ENCODE measurements at places on chromosomes 3 and 15. TPM values are rescaled to one million over a fixed set of nuclear protein-coding genes. Genes with fewer than 3 reads are reported as not detected.

Gene ACSBG1
- total RNA-seq = not detected

Gene CP
- total RNA-seq = 0.48 TPM

Gene IMPG2
- total RNA-seq = 0.26 TPM

Gene TM4SF4
- not detected for total RNA-seq

Gene C3orf33
- total RNA-seq = 2.4 TPM

Gene ERICH6
- 0.09 TPM for total RNA-seq

Gene RPP25
- 4.7 TPM for total RNA-seq

Gene PLCD1
- total RNA-seq = 15.8 TPM

Gene AMIGO3
- 0.16 TPM for total RNA-seq

Gene GOLGA8O
- 1.2 TPM for total RNA-seq

Gene NR2E3
- not detected for total RNA-seq

Gene ANKRD63
- total RNA-seq = not detected

Gene GP5
- total RNA-seq = not detected

Gene HYAL1
- total RNA-seq = 0.27 TPM

Gene HRH1
- total RNA-seq = 2.1 TPM

Gene TRIM69
- 37.2 TPM for total RNA-seq

- peak; percentile 52 for DNase-seq
- H3K27ac ChIP-seq = no peak overlapping the region
Observed at GRCh38 chr3:129756871-129757270, 136.6 kb downstream of the TMCC1 start.

GRCh38 chr3:108494906-108495531 lies 15.4 kb downstream of the MYH15 start:
- H3K27ac ChIP-seq = no peak overlapping the region
- no peak for DNase-seq
- H3K27me3 ChIP-seq = no peaks in the 10 kb centered on the region
- H3K4me3 ChIP-seq = no peak overlapping the region
- no peaks in the 10 kb centered on the region for H3K36me3 ChIP-seq

GRCh38 chr3:115804200-115804599 lies 180.9 kb downstream of the GAP43 start:
- no peaks in the 10 kb centered on the region for H3K27me3 ChIP-seq
- no peak for DNase-seq
- peaks cover 33% of the 10 kb centered on the region for H3K4me1 ChIP-seq
- H3K4me3 ChIP-seq = no peak overlapping the region

DNA sequence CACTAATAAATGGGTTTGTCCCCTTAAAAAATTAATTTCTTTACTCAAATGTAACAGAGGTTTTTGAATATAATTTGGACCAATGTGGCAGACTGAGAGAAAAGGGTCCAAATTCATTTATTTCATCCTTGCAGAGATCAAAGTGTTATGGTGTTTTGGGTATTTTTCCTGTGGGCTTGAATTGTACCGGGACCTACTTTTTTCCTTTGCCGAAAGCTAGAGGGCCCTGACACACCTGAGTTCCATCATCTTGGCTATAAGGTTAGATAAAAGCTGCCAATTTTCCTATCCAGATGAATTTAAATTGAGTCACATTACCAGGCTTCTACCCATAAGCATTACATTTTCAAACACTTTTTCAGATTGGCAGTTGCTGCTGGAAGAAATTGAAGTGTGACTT lies 908 bp downstream of the CCNB2 start:
- peak overlapping the region; percentile 85 for H3K4me3 ChIP-seq
- H3K4me1 ChIP-seq = peaks cover 6% of the 10 kb centered on the region
- H3K27ac ChIP-seq = peak overlapping the region; percentile 80
- no peak for DNase-seq

GRCh38 chr15:84552896-84553295 lies 47.9 kb upstream of the ZSCAN2 start:
- H3K27ac ChIP-seq = no peak overlapping the region
- peak; percentile 63 for DNase-seq
- no peak overlapping the region for H3K4me3 ChIP-seq
- no peaks in the 10 kb centered on the region for H3K36me3 ChIP-seq

- H3K27ac ChIP-seq = no peak overlapping the region
- H3K4me1 ChIP-seq = peaks cover 5% of the 10 kb centered on the region
- H3K4me3 ChIP-seq = no peak overlapping the region
- H3K27me3 ChIP-seq = peaks cover 17% of the 10 kb centered on the region
- peak; percentile 26 for DNase-seq
Observed at GRCh38 chr3:37800022-37800551, 61.6 kb upstream of the CTDSPL start.

GRCh38 chr3:137760341-137761098 lies 3.6 kb upstream of the SOX14 start:
- no peak for DNase-seq
- peaks cover 50% of the 10 kb centered on the region for H3K27me3 ChIP-seq
- no peaks in the 10 kb centered on the region for H3K4me1 ChIP-seq
- no peak overlapping the region for H3K4me3 ChIP-seq
- H3K36me3 ChIP-seq = no peaks in the 10 kb centered on the region

- H3K27me3 ChIP-seq = no peaks in the 10 kb centered on the region
- DNase-seq = no peak
- H3K4me3 ChIP-seq = no peak overlapping the region
Observed at GRCh38 chr15:65450556-65450955, 27.8 kb upstream of the IGDCC4 start.

DNA sequence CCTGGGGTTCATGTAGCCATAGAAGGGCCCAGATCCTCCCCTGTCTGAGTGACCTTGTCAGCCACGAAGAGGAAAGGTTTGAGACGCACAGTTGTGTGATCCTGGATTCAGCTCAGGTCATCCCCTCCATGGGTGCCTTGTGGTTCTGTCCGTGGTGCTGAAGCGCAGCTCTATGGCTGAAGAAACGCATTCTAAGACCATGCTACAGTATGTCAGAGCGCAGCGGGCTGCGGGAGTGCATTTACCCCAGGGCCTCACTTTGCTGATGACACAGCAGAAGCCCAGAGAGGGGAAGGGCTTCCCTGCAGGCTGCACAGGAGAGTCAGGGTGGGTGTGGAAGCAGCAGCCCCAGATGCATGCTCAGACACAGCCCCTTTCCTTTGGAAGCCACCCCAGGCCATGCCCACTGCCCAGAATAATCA lies 68.8 kb upstream of the IQSEC1 start:
- H3K4me1 ChIP-seq = no peaks in the 10 kb centered on the region
- no peaks in the 10 kb centered on the region for H3K27me3 ChIP-seq
- H3K4me3 ChIP-seq = no peak overlapping the region

DNA sequence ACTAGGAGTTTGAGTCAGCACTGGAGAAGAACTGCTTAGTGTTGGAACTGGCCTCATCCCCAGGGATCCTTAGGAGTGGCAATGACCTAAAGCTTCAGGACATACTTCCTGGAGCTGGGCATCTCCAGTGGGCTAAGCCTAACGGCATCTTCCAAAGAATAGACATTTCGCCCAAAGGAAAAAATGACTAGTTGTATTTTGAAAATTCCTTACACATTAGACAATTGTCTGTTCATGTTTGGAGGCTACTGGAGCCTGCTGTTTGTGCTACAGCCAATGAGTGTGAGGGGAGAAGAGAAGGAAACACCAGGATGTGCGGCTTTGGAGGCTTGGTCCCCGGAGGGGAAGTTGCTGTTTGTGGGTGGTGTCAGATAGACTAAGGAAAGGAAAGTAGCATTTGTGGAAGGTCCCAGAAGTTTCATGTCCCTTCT lies 77.6 kb downstream of the POLR2M start:
- no peak overlapping the region for H3K4me3 ChIP-seq
- H3K4me1 ChIP-seq = no peaks in the 10 kb centered on the region
- no peaks in the 10 kb centered on the region for H3K36me3 ChIP-seq
- H3K27me3 ChIP-seq = no peaks in the 10 kb centered on the region

DNA sequence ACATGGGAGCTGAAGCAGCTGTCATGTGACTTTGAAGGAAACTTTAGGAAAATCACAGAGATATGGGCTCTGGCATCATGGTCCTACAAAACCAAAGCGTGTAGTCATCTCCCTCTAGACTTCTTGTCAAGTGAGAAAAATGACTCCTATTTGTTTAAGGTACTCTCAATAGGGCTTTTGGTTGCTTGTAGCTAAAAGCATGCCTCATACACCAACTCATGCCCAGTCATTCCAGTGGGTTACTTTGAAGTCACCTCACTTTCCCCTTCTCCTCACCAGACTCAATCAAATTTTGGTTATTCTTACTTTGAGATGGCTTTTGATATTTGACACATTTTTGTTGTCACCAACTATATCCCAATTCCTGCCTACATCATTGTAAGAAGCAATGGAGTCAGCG lies 81.6 kb downstream of the BOC start:
- no peak for DNase-seq
- H3K27ac ChIP-seq = no peak overlapping the region
- no peaks in the 10 kb centered on the region for H3K36me3 ChIP-seq
- H3K4me3 ChIP-seq = no peak overlapping the region

DNA sequence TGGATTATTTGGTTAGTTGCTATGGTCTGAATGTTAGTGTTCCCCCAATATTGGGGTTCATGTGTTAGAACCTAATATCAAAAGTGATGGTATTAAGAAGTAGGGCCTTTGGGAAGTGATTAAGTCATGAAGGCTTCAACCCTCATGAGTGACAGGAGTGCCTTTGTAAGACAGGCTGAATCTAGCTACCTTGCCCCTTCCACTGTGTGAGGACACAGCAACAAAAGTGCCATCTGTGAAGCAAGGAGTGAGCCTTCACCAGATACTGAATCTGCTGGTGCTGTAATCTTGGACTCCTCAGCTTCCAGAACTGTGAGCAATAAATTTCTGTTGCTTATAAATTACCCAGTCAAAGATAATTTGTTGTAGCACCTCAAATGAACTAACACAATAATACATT lies 22.6 kb upstream of the SATB1 start:
- no peaks in the 10 kb centered on the region for H3K36me3 ChIP-seq
- peaks cover 9% of the 10 kb centered on the region for H3K4me1 ChIP-seq
- no peak for DNase-seq
- no peak overlapping the region for H3K4me3 ChIP-seq

- H3K27ac ChIP-seq = peak overlapping the region; percentile 39
- no peaks in the 10 kb centered on the region for H3K27me3 ChIP-seq
- DNase-seq = peak; percentile 75
- H3K4me1 ChIP-seq = peaks cover 15% of the 10 kb centered on the region
- no peak overlapping the region for H3K4me3 ChIP-seq
Observed at GRCh38 chr3:44342176-44342790, 3.7 kb downstream of the TCAIM start.

DNA sequence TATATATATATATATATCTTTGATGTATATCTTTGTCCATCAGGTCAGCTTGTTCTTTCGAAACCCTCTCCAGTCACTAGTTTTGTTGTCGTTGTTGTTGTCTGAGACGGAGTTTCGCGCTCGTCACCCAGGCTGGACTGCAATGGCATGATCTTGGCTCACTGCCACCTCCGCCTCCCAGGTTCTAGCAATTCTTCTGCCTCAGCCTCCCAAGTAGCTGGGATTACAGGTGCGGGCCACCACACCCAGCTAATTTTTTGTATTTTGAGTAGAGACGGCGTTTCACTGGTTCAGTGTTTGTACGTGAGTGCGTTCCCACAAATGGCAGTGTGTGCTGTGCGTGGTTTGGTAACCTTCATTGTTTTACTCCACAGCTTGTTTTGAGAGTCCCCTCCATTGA lies 51.7 kb downstream of the ZDHHC19 start:
- no peaks in the 10 kb centered on the region for H3K27me3 ChIP-seq
- H3K36me3 ChIP-seq = no peaks in the 10 kb centered on the region
- H3K27ac ChIP-seq = no peak overlapping the region
- H3K4me3 ChIP-seq = no peak overlapping the region
- H3K4me1 ChIP-seq = peaks cover 4% of the 10 kb centered on the region

DNA sequence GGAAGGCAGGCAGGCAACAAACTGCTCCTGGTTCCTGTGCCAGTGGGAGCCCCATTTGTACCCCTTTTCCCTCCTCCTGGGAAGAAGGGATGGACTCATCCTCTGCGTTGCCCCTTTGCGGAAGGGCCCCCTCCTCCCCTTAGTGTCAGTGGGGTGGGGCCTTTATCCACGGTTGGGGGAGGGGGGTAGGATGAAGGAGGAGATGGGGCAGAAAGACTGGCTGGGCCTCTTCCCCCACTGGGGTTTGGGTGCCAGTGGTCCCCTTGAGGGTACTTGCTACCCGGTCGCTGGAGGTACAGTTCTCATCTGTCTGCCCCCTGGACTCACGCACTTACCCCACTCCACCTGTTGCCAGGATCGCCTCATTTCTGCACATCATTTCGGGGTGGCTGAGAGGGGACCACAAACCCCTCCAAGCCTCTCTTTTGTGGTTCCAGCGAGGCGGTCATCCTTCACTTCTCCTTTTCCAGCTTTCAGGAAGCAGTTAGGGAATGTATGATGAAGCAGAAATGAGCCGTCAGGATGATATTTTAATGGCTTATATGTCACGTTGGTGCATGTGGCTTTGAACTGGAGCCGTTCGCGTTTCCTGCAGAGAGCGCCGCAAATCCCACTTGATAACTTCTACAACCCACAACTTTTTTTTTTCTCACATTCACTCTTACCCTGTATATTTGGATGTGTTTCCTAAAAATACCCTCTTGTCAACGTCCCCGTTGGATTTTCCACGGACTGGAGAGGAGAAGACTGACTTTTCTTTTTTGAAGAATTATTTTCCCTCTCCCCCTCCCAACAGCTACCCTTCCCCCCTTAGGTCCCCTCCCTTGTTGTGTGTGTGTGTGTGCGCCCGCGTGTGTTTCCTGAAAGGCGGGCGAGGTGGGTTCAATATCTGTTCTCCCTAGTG lies at the start of gene ZIC4:
Gene ZIC4 (minus strand): TSS at position 516 of the 904 bp plus-strand sequence. CDS start 3,746 bp downstream, outside the sequence.
- no peaks in the 10 kb centered on the region for H3K36me3 ChIP-seq
- H3K4me3 ChIP-seq = peak within 1 kb of the TSS; percentile 82
- H3K27ac ChIP-seq = peak within 1 kb of the TSS; percentile 81
- H3K4me1 ChIP-seq = peaks cover 42% of the 10 kb centered on the region
- H3K27me3 ChIP-seq = peaks cover 50% of the 10 kb centered on the region
- DNase-seq = no peak

GRCh38 chr15:92377083-92377789 lies 16.4 kb upstream of the ST8SIA2 start:
- H3K4me1 ChIP-seq = no peaks in the 10 kb centered on the region
- H3K27me3 ChIP-seq = no peaks in the 10 kb centered on the region
- H3K27ac ChIP-seq = no peak overlapping the region
- DNase-seq = peak; percentile 10
- no peak overlapping the region for H3K4me3 ChIP-seq

DNA sequence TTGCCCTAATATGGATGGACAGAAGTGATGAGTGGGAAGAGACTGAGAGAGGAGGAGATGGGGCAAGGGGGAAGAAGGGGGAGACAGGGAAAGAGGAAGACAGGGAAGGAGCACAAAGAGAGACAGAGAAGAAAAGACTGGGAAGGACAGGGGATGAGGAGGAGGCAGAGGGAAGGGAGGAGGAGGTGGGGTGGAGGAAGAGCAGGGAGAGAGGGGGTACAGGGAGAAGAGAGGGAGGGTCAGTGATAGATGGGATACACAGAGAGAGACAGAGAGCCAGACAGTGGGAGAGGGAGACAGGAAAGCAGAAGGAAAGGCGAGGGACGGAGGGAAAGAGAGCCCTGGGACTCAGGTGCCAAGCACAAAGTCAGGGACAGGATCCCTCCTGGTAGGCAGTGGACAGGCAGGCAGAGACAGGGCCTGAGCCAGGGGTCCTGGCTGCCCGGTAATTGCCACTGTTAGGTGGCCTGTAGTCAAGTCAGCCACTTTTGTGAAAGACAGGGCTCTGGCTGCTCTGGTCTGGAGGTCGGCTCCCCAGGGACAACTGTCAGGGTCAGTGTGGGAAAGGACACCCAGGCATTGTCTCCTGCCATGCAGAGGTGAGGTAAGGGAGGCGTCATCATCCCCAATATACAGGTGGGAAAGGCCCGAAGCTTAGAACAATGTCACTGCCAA lies 9.8 kb downstream of the VILL start:
- H3K27ac ChIP-seq = no peak overlapping the region
- H3K27me3 ChIP-seq = no peaks in the 10 kb centered on the region
- no peaks in the 10 kb centered on the region for H3K36me3 ChIP-seq
- no peak for DNase-seq
- peaks cover 12% of the 10 kb centered on the region for H3K4me1 ChIP-seq
